ENCODE measurements at places on chromosomes 16 and 17.
A peak's percentile ranks its signal among the peaks of the same experiment; 100 is the strongest.

DNA sequence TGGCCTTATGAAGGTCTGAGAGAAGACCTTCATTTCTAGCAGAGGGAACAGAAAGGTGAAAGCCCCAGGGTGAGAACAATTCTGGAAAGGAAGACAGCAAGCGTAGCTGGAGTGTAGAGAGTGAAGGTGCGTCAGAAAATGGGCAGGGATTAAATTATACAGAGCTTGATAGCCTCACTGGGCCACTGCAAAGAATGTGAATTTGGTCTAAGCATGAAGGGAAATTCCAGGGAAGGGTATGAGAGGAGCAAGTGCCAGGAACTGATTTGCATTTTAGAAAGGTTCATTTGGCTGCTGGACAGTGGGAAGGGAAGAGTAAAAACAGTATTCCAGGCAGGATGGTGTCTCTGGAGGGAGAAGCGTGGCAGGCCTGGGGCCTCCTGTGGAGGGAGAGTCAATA is 274.1 kb upstream of the ASIC2 start:
- no peak for DNase-seq

DNA sequence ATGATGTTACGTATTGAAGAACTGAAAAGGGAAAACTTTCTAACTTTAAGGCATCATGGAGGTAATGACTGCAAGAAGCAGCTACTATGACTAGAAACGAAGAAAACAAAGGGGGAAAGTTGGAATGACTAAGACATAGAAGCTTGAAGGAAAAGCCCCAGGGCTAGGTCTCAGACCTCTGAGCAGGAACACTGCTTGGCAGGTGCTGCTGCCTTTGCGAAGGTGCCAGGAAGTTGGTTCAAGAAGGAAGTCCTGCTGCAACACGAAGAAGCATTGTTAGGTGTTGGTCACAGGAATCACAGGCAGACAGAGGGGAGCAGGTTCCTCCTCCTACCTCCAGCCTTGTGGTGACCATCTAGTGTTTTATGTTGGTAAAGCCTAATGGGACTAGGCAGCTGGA is 48.1 kb upstream of the HS3ST4 start:
- no peak for DNase-seq

DNA sequence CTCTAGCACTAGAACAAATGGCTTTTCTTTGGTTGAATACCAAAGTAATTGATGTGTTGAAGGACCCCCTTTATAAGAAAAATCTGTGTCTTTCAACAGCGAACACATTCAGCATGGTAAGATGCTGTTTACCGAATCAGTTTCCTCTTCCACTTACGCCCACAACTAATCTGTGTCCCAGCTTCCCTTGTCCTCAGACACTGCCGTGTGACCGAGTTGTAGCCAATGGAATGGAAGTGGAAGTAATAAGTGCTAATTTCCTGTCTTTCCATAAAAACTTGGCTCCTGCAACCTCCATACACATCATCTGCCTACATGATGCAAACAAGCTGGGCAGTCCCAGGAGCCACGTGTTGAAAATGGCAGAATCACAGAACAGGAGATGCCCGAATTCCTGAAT is 10.4 kb downstream of the CDIPT start:
- DNase-seq = no peak

- DNase-seq = no peak
Observed at GRCh38 chr16:86062271-86062965, 163.5 kb downstream of the IRF8 start.

DNA sequence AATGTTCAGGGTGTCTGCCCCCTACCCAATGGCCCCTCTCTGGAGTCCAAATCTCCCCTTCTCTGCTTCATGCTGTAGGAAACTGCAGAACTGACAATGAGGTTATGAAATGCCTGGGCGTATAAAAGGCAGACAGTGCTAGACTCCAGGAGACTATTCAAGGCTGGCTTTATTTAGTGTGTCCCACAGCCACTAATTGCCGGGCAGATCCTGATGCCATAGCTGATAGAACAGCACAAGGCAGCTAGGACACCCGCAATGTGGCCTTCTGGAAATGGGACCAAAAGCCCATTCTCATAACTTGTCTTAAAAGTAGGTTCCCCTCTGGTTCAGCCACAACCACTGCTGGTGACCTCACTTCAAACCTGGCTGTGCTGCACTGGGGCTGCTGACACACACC is 28.5 kb upstream of the CD300E start:
- DNase-seq = no peak

GRCh38 chr17:48054238-48055185 is 6.4 kb downstream of the NFE2L1 start:
- DNase-seq = no peak

- no peak for DNase-seq
Observed at GRCh38 chr17:79038545-79039135, 14.7 kb downstream of the C1QTNF1 start.

DNA sequence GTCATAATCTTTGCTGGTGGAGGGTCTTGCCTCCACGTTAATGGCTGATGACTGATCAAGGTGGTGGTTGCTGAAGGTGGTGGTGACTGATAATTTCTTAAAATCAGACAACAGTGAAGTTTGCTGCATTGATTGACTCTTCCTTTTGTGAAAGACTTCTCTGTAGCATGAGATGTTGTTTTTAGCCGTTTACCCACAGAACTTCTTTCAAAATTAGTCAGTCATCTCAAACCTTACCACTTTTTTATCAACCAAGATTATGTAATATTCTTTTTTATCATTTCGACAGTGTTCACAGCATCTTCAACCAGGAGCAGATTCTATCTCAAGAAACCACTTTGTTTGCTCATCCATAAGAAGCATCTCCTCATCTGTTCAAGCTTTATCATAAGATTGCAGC is 5.9 kb downstream of the UQCRC2 start:
- DNase-seq = no peak

DNA sequence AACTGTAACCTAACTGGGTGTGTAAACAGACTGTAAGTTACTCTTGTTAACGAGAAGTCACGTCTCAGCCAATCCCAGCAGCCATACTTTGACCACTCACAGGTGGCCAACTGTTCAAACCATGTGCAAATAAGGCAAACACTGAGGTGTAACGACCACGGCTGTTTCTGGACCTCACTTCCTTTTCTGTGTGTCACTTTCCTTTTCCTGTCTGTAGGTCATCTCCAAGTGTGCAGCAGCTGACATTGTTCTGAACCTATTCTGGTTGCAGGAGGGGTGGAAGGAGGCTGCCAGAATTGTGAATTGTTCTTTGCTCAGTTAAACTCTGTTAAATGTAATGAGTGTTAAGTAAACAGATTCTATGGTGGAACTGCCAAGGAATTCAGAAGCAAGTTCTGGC is 627.4 kb downstream of the KCNJ2 start:
- no peak for DNase-seq

DNA sequence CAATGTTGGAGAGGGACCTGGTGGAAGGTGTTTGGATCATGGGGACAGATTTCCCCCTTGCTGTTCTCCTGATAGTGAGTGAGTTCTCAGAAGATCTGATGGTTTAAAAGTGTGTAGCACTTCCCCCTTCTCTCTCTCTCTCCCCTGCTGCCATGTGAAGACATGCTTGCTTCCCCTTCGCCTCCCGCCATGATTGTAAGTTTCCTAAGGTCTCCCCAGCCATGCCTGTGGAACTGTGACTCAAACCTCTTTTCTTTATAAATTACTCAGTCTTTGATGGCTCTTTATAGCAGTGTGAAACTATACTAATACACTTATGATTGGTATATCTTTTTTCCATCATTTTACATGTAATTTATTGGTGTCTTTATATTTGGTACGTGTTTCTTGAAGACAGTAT is 13.4 kb downstream of the ADGRG5 start:
- DNase-seq = no peak

DNA sequence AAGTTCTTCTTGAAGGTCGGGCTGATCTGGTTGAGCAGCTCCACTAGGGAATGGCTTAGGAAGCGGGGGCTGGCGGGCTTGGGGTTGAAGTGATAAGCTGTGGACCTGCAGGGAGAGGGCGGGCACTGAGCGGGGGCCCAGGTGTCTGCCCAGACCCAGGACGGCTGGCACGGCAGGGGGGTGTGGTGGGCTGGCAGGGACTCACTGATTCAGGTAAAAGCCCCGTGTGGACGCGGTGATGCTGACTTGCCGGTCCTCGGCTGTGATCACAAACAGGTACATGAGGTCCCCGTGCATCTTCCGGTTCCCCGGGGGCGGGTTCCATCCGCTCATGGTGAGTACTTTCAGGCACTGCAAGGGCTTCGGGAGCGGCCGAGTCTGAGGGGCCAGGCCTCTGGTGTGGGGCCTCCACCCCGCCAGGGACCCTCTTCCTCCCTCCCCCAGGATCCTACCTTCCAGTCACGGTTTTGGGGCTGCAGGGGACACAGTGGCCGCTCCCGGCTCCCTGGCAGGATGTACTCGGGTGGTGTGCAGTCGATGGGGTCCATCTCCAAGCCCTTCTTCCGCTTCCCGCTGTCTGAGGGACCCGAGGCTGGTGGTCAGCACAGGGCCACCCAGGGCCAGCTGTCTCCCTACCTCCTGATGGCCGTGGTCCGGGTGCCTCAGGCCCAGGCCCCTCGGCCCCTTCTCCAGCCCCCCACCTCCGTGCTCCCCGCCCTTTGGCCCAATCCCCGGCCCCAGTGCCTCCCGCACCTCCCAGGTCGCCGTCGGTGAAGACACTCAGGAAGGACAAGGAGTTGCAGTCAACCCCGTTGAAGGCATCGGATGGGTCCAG is 10.2 kb downstream of the CLUH start:
- DNase-seq = no peak

GRCh38 chr17:32806646-32807045 is 70.3 kb downstream of the MYO1D start:
- no peak for DNase-seq

DNA sequence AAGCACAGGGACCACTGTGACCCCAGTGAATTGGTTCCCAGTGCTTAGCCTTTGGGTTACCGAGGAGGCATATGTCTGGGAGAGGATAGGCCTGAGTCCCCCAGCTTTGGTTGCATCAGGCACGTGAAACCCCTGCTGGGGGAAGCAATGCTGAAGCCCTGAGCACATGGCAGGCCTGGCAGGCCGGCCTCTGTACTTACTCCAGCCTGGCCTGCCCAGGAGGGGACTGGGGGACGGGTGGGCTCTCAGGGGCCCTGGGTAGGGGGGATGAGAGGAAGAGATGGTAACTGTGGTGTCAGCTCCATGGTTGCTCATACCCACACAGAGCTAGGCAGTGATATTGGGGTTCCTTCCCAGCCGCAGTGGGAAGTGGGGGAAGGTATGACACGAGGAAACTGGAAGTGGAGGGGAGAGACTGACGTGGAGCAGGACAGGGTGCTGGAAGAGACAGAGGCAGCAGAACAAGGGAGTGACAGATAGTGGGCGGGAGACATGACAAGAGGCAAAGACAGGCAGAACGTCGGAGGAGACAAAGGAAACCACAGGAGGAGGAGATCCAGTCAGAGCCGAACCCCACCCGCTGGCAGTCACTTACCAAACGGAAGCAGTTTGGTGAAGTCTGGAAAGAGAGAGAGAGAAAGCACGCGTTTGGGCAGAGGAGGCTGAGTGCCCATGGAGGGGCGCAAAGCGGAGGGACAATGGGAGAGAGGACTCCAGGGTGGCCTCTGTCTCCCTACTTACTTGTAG is 9.1 kb downstream of the TMEM208 start:
- DNase-seq = peak; percentile 19

GRCh38 chr17:16383772-16384287 is 2.9 kb downstream of the UBB start:
- no peak for DNase-seq

GRCh38 chr17:43360376-43360738 is 38.4 kb upstream of the ARL4D start:
- DNase-seq = peak; percentile 73

GRCh38 chr16:6081320-6081976 is 983.9 kb upstream of the EEF2KMT start:
- DNase-seq = no peak

DNA sequence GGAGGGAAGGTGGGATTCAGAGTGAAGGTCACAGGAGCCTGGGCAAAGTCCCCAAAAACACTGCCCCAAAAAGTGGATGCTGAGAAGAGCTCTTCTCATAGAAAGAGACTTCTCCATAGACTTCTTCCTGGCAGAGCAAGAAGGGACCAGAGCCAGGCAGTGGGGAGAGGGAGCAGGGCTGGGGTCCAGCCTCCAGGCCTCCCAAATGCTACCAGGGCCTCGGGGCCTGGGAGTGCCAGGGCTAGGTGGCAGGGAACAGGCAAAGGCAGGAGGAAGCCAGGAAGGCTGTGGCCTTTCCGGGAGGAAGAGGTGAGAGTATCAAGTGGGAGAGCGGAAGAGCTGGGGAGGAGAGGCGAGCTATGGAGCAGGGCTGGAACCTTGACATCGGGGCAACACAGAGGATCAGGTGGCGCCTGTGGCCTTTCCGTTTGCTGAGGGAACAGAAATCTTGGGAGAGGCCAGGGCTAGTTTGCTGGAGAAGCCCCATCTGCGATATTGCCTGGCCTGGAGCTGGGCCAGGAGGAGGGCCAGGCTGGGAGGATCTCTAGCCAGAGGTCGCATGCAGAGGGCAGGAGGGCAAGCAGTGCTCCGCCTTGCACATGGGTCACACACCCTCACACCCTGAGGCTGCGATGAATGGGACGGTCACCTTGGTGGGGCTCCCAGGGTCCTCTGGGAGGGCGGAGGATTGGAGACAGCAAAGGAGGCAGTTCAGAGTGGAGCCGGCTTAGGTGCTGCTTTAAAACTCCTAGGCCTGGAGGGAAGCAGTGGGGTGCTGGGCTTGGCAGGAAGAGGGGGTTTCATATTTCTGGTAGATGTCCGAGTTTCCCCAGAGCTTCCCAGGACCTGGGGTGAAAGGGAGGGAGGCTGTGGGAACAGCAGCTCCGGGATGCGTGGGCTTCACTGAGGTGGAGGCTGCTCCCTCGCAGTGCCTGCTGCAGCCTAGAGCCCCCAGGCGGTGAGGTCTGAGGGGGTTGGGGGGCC is 3.4 kb downstream of the SLC16A5 start:
- DNase-seq = no peak

- DNase-seq = no peak
Observed at GRCh38 chr16:24789881-24790280, 55.9 kb upstream of the SLC5A11 start.

DNA sequence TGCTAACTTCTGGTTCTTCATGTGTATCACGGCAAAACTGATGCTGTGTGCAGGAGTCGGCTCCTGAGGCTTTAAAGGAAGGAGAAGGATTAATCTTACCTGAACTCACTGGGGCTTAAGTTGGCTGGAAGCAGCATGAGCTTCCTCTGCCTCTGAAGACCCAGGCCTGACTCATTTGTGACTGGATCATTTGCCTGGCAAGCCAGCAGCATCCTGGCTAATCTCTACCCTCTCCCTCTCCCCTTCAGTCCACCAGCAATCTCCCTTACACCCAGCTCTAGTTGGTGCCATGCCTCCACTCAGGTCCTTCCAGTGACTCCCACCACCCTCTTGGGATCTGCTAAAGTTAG is 150.3 kb downstream of the IRX3 start:
- DNase-seq = no peak

- DNase-seq = no peak
Observed at GRCh38 chr16:31423801-31424200, 4.4 kb downstream of the COX6A2 start.

- DNase-seq = no peak
Observed at GRCh38 chr16:78390508-78391324, 291.3 kb downstream of the WWOX start.
